ENCODE measurements at places on chromosomes 4 and X.

DNA sequence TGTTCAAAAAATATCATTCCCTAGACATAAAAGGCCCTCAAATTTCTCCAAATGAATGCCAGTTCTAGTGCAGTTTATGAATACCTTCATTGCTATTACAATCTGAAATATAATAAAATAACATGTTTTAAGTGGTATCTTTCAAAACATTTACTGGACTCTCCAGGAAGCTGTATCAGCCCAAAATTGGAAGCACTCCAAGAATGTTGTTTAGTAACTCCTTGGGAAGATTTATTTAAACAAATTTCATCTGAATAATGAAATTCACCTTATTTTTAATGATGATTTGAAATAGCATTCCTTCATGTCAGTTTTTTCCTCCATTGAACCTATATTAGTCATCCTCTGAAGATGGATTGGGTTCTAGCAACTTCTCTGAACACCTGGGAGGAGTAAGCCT is 217.2 kb upstream of the PCDH18 start:
- DNase-seq: no peak

GRCh38 chr4:85701861-85702321 is 226.9 kb downstream of the ARHGAP24 start:
- DNase-seq: no peak

DNA sequence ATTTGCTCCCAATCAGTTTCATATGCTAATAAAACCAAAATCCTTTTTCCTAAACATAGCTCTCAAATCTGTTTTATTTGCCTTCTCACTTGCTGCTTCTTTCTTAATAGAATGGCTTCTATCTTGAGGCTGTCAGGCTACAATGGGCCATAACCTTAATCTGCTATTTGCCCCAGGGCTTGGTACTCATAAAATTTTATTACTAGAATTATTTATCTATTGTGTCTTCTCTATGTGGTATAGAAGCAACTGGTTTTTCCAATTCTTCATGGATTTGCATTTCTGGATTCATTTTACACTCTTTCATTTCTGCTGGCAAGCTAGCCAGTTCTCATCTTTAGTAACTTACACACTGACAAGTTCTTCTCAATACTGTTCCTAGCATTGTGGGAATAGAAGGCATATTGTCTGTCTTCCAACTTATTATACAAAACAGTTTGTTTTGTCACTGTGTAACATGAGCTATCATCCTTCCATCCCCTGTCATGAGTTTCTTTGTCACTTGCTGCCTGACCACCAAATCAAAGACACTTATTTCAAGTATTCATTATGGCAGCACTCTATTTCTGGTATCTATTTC is 96.6 kb upstream of the KCNIP4 start:
- DNase-seq: no peak

DNA sequence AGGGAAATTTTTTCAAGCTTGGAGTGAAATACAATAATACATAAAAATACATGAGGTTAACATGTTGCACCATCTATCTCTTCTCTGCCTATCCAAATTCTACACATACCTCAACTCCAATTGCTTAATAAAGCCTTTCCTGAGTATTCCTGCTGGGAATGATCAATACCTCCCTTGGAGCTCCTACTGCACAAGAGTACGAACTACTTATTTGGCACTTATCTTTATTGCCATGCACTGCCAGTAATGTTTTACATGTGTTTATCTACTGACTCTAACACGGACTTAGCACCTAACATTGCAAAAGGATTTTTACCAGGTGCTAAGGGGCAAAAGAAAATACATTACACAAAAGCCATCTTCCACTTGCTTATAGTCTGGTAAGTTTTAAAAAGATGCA is 80.2 kb downstream of the ADGRA3 start:
- no peak for DNase-seq

GRCh38 chr4:166460769-166461550 is 587.9 kb downstream of the TLL1 start:
- no peak for DNase-seq

DNA sequence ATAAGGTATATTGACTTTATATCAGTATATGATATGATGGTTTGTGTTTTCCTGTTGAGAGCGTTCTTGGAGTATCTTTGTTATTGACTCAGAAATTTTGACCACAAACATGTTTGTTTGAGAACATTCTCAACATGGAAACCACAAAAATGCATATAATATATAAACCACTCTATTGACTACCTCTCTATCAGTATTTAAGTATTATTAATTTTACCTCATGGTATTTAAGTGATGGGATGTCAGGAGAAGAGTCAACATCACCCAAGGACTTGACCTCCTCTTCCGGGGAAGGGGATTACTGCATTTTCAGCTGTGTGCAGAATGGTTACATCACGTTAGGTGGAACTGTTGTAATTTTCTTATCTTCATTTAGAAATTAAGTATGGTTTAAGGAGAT is 54.3 kb upstream of the PUDP start:
- no peak for DNase-seq

- DNase-seq: no peak
Observed at GRCh38 chr4:79315891-79316290, 10.0 kb downstream of the NAA11 start.

- DNase-seq: no peak
Observed at GRCh38 chrX:57932266-57932665, 22.0 kb upstream of the ZXDA start.

DNA sequence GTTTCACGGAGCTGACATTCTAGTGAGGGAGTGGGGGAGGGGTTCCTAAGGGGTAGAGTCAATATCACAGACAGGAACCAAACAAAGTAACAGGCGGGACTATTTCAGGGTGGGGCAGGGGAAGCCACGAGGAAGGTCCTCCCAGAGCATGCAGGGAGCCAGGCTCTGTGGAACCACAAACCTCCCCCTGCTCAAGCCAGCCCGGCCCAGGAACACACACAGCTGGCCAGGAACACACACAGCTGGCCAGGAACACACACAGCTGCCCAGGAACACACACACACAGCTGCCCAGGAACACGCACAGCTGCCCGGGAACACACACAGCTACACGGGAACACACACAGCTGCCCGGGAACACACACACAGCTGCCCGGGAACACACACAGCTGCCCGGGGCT is 24.8 kb downstream of the EVC2 start:
- no peak for DNase-seq

DNA sequence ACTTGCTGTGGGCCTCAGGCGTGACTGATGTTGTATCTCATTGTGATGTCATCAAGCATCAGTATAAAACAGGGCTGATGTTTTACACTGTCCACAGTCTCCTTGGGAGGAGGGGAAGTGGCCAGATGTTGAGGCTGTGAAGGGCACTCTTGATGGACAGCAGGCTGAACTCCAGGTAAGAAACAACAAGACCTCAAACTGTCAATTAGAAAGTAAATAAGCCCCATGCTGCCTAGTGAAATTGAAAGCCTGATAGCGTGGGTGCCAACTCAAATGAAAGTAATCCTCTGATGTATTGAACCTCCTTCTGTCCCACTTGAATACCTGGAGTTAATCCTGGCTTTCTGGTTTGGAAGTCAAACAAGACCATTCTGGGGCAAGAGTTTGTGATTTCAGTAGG is 19.7 kb downstream of the VSIG1 start:
- DNase-seq: no peak

DNA sequence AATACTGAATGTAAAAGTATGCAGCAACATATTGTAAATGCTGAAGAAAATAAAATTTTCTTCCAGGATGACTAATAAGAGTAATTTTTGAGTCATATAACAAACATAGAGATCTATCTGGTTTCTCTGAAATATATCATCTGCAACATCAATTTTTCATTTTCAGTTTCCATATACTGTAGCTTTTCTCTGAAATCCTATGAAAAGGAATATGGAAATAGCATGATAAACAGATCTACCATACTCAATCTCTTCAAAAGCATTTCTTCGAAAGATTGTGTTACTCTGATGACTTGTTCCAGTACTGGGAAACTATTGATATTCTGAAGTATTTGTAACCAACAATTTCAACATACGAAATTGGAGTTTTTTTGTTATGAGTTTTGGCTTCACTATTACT is 1156.7 kb downstream of the FAM133A start:
- no peak for DNase-seq

- no peak for DNase-seq
Observed at GRCh38 chr4:42519803-42520417, 122.6 kb downstream of the SHISA3 start.

GRCh38 chr4:26860922-26861433 is 337 bp downstream of the STIM2 start:
- no peak for DNase-seq

DNA sequence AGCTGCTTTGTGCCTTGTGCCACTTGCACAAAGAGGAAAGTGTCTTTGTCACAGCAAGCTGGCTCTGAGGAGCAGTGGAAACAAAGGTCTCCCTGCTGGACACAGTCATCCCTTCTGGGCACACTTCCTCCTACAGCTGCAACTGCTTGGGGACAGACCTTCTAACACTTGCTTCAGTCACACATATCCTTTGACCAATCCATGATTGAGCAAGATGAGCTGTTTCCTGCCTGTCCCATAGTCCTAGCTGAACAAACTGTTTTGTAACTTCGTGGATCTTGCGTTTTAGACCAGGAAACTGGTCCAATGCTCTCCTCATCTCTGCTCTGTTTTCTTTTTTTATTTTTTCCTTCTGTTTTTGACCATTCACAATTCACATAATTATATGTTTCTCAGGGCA is 98.5 kb downstream of the RRAGB start:
- DNase-seq: no peak

DNA sequence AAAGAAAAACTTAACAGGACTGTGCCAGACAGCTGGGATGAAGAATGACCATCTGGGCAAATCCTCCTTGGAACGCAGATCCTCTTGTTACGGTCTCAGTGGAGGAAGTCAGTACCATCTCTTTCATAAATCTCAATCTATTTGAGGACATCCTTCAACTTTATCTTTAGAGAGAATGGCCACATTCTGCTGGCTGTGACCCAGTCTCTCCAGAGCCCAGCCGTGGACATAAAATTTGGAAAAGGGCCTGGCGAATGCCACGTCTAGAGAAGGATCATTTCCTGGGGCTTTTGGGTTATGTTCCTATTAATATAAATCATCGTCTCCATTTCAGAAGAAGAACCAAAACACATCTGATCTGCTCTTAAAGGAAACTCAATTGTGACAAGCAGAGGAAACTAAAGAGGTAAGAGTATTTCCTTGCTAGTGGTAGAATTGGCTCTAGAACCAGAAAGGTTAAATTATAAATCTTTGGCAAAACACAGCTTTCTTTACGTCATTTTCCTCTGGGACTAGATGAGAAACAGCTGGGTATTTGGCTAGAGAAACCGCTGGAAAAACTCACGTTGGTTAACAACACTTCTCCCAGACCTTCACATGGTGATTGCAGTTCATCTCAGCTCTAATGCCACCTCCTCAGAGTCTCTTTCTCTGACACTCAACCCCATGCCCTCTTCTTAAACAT is 164.7 kb downstream of the CHIC2 start:
- no peak for DNase-seq

GRCh38 chr4:36152735-36153134 is 91.6 kb downstream of the ARAP2 start:
- no peak for DNase-seq

- DNase-seq: no peak
Observed at GRCh38 chr4:186596346-186596745, 41.0 kb upstream of the MTNR1A start.

DNA sequence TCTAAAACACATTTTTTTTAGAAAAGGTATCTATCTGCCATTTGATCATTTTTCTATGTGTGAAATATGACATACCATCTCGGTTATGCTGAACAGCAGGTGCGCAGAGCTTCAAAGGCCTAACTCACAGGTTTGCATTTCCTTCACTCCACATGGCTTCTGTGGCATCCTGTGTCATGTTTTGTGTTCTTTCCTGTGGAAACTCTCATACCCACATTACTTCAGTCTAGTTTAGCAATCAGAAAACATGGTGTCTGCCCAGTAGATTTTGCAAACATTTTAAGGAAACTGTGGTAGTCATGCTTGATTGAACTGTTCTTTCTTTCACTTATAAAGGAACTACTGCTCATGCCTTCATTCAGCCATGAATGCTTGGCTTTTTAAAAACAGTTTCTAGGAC is 11.3 kb upstream of the ARAP2 start:
- DNase-seq: peak; percentile 15

DNA sequence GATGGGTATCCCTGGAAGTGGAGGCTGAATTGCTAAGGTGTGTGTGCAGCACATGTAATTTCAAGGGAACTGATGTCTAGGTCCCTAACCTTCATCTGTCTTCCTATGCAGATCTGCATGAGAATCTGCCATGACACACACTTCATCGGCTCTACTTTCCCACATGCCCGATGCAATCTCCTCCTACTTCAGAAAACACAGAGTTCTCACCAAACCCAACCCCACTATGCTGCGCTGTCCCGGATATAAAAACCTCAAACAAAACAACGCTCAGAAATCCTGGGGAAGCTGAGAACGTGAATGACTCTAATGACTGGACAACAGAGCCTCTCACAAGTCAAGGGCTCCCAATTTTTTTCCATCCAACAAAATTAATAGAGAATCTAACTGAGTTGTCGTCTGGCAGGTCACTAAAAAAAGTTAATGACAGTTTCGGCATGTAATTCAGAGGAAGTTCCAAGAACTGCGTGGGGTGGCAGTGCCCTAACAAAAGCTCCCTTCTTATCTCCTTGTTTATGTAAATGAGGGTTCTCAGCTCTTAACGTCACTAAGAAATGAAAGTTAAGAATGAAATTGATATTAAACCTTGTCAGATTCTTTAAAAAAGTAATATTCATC is 39.0 kb downstream of the STX18 start:
- DNase-seq: peak; percentile 14

DNA sequence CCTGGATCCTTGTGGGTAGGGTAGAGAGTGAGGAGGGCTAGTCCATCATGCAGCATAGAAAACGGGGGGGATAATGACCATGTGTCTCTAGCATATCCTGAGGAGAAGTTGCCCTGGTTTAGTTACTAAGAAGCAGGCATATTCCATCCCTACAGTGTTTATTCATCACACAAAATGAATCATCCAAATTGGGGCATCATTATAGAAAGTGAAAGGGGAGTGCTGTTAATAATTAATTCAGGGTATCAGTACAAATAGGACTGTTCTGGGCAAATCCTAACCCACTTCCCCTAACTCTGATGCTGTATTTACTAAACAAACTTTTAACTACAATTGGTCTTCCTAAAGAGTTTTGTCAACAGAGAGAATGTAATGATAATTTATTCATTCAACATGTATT is 281.1 kb upstream of the ARX start:
- DNase-seq: no peak

DNA sequence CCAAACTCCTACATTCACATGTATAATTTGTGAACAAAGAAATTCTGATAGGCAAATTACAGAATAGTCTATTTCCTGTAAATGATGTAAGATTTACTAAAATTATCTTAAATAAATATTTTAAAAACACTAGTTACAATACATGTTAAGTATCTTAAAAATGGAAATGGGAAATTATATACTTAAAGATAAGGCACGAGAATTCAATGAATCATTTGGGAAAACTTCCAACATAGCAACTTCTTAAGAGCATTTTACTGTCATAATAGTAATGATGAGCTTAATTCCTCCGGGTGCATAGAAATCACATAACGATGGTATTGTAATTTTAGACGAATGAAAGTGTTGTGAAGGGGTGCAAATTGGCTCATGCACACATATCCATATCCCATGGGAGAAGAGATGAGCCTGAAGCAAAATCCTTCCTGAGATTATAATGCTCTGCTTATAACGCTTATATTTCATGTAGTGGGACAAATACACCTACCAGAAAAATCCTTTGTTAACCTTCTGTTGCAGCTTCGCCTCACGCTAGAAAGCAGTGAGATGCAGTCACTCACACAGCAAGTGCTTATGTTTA is 873.5 kb downstream of the PDHA2 start:
- no peak for DNase-seq

GRCh38 chr4:120922381-120923206 is at the start of gene PRDM5:
TSS of gene PRDM5 (minus strand) at chr4:120922726. CDS start at chr4:120922608, 118 bp downstream.
- DNase-seq: peak; percentile 3

- DNase-seq: no peak
Observed at GRCh38 chrX:21658746-21659145, 616 bp upstream of the KLHL34 start.
